ENCODE measurements at places on chromosomes 1 and 21.

- DNase-seq: no peak
Measured at GRCh38 chr1:64387389-64388285, 82.3 kb upstream of the CACHD1 start.

DNA sequence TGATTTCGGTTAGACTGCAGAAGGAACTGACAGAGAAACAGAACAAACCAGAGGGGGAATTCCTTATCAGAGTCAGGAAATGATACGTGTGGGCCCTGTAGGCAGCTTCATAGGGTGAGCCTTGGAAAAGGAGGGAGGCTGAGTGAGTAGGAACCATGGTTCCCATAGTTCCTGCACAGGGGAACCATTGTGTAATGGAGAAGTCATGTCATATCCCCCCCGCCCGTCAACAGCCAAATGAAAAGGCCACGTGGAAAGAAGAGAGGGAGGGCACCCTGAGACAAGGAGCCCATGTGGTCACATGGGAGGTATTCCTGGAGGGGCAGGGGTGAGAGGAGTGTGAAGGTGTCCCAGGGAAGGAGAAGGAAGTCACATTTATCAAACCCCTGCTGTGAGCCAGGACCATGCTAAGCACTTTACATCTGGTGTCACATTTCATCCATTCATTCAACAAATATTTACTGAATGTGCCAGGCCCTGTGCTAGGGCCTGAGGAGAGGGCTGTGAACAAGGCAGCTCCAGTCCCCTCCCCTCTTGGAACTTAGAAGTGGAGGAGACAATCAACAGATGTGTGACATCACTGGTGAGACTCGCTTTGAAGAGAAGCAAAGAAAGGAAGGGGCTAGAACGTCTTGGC lies 15.7 kb upstream of the FGR start:
- DNase-seq: no peak

DNA sequence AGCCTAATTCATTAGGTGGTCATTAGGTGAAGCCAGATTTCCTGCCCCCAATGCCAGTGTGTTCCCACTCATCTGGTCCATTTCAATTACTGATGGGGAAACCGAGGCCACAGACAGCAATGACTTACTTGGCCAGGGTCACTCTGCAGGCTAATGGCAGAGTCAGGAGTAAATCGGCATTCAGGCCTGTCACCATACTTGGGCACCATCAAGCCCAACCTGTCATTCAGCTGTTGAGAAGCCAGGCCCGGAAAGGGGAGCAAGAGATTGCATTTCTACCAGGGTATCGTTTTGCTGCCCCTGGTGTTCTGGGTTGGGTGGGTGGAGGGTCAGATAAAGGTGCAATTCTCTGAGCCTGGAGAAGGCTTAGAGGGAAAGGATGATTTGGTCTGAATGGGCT lies 8.0 kb upstream of the TMEM61 start:
- no peak for DNase-seq

DNA sequence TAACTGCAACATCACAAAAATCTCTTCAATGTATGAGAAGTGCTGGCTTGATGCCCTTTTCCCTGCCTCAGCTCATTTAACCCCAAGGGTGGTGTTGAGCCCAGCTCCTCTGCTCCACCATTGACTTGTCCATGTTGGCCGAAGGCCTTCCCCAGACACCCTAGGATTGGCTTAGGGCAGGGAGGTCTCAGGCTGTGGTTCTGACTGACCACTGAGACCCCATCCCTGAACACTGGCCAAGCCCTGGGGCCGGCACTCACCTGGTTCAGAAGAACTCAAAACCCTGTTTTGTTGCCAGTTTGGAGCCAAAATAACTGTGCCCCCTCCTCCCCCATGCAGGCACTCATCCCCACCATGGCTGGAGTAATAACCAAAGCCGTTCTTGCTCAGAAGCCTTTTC lies 38.6 kb downstream of the NENF start:
- DNase-seq: no peak

DNA sequence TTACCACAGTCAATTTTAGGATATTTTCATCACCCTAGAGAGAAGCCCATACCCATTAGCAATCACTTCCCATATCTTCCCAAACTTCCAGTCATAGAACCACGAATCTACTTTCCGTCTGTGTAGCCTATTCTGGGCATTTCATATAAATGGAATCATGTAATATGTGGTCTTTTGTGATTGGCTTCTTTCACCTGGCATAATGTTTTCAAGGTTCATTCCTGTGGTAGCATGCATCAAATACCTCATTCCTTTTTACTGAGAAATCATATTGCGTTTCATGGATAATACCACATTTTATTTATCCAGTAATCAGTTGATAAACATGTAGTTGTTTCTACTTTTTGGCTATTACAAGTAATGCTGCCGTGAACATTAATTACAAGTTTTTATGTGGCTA lies 21.5 kb downstream of the DESI2 start:
- no peak for DNase-seq

DNA sequence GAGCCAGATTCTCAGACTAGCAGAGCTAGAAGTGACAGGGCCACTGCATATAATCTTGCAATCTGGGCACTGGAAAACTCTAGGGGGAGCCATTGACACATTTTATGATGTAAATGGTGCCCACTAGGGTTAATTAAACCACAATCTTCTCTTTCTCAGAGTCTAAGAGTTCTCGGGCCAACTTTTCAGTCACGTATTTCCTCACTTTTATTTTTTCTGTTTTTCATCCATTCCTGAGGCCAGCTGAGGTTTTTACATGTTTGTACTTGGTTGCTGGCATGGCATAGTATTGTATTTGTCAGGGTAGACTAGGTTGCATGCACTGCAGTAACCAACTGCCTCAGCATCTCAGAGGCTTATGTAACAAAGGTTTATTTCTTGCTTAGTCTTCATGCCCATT lies 138.2 kb downstream of the ZNF326 start:
- DNase-seq: no peak

- no peak for DNase-seq
Measured at GRCh38 chr1:54002544-54003248, 15.3 kb downstream of the LDLRAD1 start.

GRCh38 chr21:24131056-24131455 lies 1476.2 kb downstream of the MRPL39 start:
- no peak for DNase-seq

- no peak for DNase-seq
Measured at GRCh38 chr1:191085121-191085520, 607.5 kb upstream of the BRINP3 start.

GRCh38 chr1:167635156-167635648 lies 5.2 kb downstream of the RCSD1 start:
- DNase-seq: no peak

GRCh38 chr1:116661633-116662032 lies 5.9 kb downstream of the IGSF3 start:
- DNase-seq: no peak

GRCh38 chr1:35808450-35809113 lies 766 bp downstream of the AGO4 start:
- DNase-seq: no peak

GRCh38 chr1:117122330-117123025 lies 929 bp upstream of the TRIM45 start:
- DNase-seq: no peak

GRCh38 chr1:246067432-246068216 lies 439.5 kb downstream of the SMYD3 start:
- DNase-seq: no peak

GRCh38 chr1:212774584-212774983 lies 17.0 kb downstream of the NSL1 start:
- no peak for DNase-seq

- no peak for DNase-seq
Measured at GRCh38 chr1:44425341-44426082, 20.5 kb downstream of the RNF220 start.

DNA sequence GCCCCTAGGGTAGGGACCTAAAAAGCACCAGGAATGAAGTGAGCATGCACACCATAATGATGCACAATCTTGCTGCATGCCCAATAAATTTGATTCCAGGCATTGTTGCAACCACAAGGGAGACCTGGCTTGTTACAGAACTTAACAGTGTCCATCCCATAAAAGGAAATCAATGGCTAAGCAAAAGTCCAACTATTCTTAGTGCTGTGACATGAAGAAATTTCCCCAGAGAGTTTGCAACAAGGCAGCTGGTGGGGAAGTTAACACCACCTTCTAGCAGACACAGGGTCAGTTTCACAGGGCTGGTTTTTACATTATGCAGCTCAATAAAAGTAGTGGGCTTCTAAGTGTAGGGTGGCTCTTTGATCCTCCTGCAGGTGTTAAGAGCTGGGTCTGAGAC lies 221.1 kb downstream of the KCNJ6 start:
- DNase-seq: no peak

- DNase-seq: no peak
Measured at GRCh38 chr1:150973836-150974579, 627 bp downstream of the CERS2 start.

DNA sequence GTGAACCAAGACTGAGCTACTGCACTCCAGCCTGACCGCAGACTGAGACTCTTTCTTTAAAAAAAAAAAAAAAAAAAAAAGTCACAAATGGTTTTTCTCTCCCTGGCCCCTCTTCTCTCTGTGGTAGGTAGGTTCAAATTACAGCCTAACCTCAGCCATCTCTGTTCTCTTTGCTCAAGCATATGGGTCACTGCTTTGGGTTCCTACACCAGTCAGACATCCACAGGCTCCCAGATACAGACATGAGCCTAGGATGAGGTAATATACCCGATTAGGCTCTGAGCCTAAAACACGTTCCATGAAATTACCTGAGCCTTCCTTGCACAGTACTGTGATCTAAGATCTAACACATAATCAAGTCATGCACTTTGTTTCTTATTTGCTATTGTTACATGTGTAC lies 90.5 kb upstream of the JAK1 start:
- no peak for DNase-seq

DNA sequence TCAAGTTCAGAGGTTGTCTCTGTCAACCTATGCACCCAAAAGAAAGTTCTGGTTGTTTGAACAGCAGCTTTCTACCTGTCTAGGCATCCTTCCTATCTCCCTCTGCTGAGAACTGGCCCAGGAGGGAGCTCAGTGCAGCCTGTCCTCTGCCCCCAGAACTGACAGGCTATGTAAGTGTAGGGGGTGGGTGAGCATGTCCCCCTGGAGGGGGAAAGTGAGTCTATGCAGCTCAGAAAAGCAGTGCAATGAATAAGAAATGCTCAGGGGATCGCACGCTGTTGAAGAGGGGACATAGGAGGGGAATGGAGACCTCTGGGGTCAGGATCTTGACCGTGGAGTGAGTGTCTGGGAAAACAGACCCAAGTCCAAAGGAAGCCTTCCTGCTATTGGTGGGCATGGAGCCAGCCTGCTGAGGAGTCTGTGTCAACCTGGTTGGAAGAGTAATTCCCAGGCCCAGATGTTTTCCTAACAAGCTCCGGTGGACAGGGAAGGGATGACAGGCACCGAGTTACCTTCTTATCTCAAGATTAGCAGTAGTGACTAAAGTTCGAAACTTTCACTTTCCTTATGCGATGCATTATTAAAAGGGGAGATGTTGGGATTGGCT lies 26.1 kb upstream of the FHAD1 start:
- no peak for DNase-seq

GRCh38 chr21:34974162-34974981 lies 74.7 kb downstream of the RUNX1 start:
- no peak for DNase-seq

DNA sequence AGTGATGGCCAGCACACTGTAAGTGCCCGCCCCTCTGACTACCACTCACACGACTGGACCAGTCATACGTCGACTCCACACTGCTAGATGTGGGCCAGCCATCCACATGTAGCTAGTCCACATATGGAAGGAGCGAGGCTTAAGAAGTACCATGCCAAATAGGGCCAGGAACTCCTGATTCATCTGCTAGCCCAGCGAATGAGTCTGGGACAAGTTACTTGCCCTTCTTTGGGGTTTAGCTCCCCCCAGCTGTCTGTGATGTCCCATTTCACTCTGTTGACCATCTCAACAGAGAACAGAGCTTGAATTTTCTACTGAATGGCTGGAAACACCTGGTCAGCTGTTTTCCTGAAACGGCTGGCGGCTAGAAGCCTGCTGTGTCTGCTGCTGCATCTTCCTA lies 5.8 kb downstream of the CSRP1 start:
- no peak for DNase-seq

DNA sequence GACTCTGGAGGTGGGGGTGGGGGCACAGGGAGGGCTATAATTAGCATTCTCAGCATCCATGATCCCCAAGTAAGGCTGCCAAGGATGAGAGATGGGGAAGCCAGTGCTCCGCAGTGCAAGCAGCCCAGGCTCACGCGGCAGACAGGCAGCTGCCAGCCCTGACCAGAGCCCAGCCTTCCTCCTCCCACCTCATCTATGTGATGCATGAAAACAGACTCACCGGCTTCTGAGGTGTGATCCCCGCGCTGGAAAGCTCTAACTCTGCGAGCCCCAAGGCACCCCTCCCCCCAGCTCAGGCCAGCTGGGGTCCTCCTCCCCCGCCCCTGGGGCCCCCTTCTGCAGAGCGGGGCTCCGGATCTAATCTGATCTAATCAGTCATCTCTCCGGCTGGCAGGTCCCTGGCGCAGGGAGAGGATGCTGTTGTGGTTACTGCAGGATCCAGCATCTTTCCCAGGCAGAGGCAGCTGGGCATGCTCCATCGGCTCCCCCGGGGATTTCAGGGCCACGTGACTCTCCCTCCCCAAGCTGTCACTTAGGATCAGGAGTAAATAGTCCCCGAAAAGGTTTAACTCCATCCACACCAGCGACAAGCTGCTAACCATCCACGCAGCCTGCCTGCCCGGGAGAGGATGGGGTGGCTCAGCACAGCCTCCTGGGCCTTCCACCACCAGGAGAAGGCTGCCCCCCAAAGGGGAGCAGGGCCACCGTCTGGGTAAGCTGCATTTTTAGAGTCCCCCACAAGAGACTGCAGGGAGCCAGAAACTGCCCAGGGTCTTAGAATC lies at the start of gene PLEKHA6:
TSS of gene PLEKHA6 (minus strand) at position 456 of the 782 bp plus-strand sequence. CDS start 86,202 bp downstream, outside the sequence.
- no peak for DNase-seq

DNA sequence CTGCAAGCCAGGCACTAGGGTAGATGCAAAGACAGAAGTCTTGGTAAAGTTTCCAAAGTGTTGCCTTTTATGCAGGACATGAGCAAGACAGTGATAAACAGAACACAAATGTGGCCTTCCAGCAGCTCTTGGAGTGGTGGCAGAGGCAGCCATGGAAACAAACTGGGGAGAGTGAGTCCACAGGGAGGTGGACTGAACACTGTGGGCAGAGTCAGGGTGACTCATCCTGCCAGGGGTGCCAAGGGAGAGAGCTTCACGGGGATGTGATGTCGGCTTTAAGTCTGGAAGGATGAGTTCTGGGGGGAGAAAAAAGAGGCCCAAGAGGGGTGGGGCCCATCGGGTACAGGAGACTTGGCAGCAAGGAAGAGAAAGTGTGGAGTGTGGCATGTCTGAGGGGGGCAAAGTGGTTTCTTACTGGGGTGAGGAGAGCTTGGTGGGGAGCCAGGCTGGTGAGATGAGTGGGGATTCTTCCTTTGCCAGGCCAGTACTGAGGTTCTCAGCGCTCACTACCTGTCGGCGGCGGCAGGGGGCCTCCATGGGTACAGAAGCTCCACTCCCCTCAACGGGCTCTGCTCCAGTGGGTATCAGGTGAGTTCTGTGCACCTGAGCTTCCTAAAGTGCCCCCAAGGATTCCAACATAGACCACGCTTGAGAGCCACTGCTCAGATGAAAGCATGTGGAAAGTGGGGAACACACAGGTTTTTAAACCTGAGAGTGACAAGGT lies 41.8 kb downstream of the KIAA0040 start:
- no peak for DNase-seq

Measured in stimulated activated CD4-positive, alpha-beta T cell treated with anti-CD3 and anti-CD28 coated beads, Interleukin-1b, Interleukin-23, amount 100 ng/mL, for 1 hour (primary cell).